ENCODE measurements at places on chromosomes 1 and 21.

- DNase-seq = no peak
These were observed 27.2 kb upstream of the BCL10 start for GRCh38 chr1:85303440-85304162.

GRCh38 chr1:89553157-89553556, 28.5 kb downstream of the LRRC8B start:
- DNase-seq = no peak

DNA sequence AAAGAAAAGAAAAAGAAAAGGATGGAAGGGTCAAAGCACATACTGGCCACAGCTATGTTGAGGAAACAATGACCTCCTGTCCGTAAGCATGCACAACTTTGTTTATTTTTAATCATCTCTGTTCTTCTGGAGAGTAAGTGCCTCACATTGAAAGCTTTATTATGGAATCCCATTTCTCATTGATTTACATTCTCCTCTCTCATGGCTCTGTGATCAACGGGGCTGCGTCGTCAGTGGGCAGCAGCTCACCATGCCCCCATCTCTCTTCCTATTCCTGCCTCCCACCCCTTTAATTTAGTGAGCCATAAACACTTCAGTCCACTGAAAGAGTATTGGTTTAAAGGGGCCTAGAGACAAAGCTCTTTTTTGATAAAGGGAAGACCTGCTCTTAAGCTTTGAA, 98.9 kb downstream of the KAZN start:
- DNase-seq = no peak

DNA sequence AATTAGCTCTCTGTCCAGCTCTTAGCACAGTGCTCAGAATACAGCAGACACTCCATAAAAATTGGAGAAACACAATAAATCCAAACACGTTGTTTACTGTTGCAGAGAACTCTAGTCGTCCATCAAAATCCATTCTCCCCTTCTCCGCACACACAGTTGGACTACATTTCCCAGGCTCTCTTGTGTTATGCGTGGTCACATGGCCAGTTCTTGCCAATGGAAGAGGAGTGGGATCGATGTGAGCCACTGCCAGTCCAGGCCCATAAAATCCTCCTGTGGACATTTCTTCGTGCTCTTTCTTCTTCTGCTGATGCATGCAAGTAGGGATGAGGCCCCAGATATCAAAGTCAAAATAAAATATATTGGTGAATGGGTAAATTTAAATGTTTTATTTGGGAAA, 114.3 kb upstream of the FMN2 start:
- no peak for DNase-seq

GRCh38 chr1:76781447-76781846, 85.8 kb upstream of the ST6GALNAC5 start:
- no peak for DNase-seq

DNA sequence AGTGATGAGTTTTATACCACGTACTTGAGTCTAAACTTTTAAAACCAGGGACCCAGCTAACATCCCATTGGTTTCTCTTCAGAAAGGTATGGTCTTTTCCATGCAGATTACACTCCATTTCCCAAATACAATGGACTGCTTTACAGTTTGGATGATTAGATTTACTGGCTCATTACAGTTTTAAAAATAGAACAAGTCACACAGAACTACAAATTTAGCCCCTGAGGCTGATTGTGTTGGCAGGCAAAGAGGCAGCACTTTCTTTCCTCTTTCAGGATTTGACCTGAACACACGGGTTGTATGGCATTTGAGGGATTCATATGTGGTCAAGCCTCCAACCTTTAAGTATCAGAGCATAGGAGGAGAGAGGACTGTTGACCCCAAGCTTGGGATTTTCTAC, 21.8 kb upstream of the VTCN1 start:
- DNase-seq = no peak

- DNase-seq = no peak
These were observed 433.9 kb upstream of the DAB1 start for GRCh38 chr1:57857809-57858208.

- DNase-seq = no peak
These were observed 207.6 kb downstream of the S1PR1 start for GRCh38 chr1:101444381-101444780.

DNA sequence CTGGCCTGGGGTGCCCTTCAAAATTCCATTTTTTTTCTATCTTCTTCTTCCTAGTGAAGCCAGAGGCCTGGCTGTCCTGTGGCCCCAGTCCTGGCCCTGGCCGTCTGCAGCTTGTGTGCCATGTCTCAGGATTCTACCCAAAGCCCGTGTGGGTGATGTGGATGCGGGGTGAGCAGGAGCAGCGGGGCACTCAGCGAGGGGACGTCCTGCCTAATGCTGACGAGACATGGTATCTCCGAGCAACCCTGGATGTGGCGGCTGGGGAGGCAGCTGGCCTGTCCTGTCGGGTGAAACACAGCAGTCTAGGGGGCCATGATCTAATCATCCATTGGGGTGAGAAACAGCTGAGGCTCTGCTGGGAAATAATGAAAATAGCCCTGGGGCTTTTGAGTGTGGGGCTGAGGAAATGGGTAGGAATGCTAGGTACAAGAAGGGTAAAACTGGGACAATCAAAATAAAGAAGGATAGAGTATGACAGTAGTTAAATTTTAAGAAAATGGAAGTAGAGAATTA, 2.1 kb downstream of the CD1E start:
- DNase-seq = no peak

- DNase-seq = no peak
These were observed 5.2 kb downstream of the TMCO1 start for GRCh38 chr1:165763442-165763841.

DNA sequence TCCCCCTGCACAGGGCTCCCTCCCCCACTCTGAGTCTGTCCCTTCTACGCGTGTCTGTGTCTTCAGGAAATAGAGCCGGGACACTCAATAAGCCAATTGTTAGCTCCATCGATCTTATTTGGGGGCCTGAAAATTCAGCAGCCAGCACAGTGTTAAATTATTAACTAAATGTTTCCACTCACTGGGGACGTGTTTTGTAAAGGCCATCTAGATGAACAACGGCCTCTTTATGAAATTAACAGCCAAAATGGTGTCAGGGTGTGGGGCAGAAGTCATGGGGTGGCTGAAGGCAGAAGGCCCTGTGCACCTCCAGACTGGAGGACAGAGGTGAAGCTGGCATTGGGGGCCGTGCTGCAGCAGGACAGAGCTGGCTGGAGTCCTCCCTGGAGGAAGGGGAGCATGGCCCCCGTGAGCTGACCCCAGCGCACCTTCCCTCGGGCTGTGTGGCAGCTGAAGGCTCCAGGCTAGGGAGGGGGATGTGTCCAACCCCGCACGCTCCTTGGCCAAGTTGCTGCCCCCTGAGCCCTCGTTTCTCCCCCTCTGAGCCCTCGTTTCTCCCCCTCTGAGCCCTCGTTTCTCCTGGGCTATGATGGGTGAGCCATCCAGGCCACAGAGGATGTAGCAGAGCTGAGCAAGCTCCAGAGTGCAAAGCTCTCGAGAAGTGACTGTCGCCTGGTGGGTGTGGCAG, 113.8 kb upstream of the ARHGEF16 start:
- DNase-seq = no peak

DNA sequence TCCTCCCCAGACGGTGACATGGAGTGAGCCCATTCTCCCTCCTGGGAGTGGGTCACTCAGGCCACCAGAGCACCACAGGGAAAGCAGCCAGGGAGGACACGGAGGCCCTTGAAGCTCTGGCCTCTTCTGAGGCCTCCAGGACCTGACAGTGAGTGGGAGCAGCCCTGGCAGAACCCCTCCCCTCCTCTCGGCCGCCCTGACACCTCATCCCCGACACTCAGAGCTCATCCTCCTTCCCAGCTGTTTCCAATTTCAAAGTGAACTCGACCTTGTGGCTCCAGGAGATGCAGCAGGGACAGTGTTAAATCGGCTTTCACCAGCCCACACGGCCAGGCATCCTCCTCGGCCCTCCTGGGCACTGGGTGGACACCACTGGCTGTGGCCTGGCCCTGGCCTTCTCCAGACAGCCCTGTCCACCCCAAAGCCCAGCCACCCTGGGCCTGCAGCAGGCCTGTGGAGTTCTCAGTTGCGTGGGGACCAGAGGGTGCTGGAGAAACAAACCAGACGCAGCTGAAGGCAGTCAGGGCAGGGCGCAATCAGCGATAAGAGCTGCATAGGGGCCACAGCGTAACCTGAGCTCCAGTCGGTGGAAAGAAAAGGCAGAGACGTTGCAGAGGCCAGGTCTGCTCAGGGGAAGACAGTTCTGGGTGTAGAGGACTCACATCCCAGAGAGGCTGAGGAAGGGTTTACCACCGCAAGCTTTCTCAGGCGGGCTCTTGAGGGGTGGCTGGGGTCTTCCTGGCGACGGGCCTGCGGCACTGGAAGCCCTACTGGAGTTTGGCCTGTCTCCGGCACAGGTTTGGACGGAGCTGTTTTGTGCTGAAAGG, 27.1 kb downstream of the FTCD start:
- DNase-seq = no peak

- no peak for DNase-seq
These were observed 43.8 kb downstream of the NCF2 start for GRCh38 chr1:183546427-183546826.

GRCh38 chr21:21085206-21085605, 87.0 kb downstream of the NCAM2 start:
- no peak for DNase-seq

DNA sequence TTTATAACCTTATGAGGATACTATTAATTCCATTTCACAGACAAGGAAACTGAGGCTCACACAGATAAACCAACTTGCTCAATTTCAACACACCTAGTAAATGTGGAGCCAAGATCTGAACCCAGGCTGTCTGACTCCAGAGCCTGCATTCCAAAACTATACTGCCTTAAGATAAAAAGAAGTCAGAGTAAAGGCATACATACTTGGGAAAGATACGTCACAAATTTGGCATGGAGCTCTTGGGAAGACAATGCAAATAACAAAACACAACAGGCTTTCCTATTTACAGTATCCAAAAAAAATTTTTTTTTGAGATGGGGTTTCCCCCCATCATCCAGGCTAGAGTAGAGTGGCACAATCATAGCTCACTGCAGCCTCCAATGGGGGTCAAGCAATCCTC, 5.9 kb downstream of the AKT3 start:
- DNase-seq = no peak

- no peak for DNase-seq
These were observed 17.6 kb downstream of the PGBD2 start for GRCh38 chr1:248923352-248924338.

- no peak for DNase-seq
These were observed 12.9 kb downstream of the CENPF start for GRCh38 chr1:214615871-214616270.

- DNase-seq = no peak
These were observed 28.3 kb upstream of the RCSD1 start for GRCh38 chr1:167601442-167602383.

DNA sequence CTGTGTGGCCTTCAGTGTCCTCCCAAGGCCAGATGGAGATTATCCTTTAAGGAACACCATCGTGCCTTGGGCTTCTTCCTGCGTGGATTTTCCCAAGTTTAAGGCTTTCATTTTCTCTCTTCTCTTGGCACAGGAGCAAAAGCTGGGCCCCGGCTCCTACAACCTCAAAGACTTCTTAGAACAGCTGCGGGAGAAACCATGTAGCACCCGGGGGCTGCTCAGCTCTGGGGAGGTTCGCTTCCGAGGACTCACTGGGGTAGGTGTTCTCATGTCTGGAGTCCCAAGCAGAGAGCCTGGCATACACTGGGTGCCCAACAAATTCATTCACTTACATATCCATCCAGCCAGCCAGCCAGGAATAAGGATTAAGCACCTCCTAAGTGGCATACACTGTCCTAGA, 6.6 kb upstream of the TTC22 start:
- DNase-seq = no peak

- DNase-seq = no peak
These were observed 610 bp downstream of the SCYL3 start for GRCh38 chr1:169892927-169893644.

DNA sequence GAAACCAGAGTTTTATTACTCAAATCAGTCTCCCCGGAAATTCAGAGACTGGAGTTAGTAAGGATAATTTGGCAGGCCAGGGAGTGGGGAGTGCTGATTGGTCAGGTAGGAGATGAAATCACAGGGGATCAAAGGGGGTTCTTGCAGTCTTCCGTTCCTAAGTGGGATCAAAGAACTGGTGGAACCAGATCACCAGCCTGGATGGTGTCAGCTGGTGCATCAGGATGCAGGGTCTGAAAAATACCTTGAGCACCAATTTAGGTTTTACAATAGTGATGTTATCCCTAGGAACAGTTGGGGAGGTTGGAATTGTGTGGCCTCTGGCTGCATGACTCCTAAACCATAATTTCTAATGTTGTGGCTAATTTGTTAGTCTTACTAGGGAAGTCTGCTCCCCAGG, 1.4 kb upstream of the CD101 start:
- DNase-seq = no peak

- DNase-seq = no peak
These were observed 562 bp downstream of the DYNLT5 start for GRCh38 chr1:66752671-66753371.

Measured in stimulated activated CD4-positive, alpha-beta T cell treated with anti-CD3 and anti-CD28 coated beads, Interleukin-1b, Interleukin-23, amount 100 ng/mL, for 1 hour (primary cell).